T-helper 1 cell treated with Interleukin-12 subunit alpha and Interleukin-12 subunit beta and Interleukin-4 antibody, amounts not matched to agents 30 ng/mL and 1 ng/mL, for 36 hours (primary cell): ENCODE measurements at places on chromosomes 13 and 19. TPM values are rescaled to one million over a fixed set of nuclear protein-coding genes. Genes with fewer than 3 reads are reported as not detected.

Gene C19orf81
- not detected in 2 replicates for total RNA-seq

Gene MUC16
- not detected in 2 replicates for total RNA-seq

Gene FFAR3
- total RNA-seq = 0.17 and 0.25 TPM in 2 replicates

Gene EFNA2
- total RNA-seq = not detected in 2 replicates

Gene RNF225
- total RNA-seq = 0.29 TPM in 1 of 2 replicates, not detected in the other

Gene PLK5
- total RNA-seq = not detected in 2 replicates

Gene CYP2A6
- total RNA-seq = not detected in 2 replicates

Gene OBI1
- 17.6 and 17.8 TPM in 2 replicates for total RNA-seq

Gene ERFL
- 1.9 and 2.1 TPM in 2 replicates for total RNA-seq

Gene CCDC194
- total RNA-seq = 4.1 and 4.5 TPM in 2 replicates

Gene ZNF726
- 8.9 and 10.1 TPM in 2 replicates for total RNA-seq

Gene CEACAM16
- not detected in 2 replicates for total RNA-seq

Gene URAD
- total RNA-seq = not detected in 2 replicates

Gene ACER1
- 0.76 and 0.81 TPM in 2 replicates for total RNA-seq

Gene ZNF57
- total RNA-seq = 1.8 TPM in 2 replicates

Gene CASP14
- not detected in 2 replicates for total RNA-seq

Gene TTYH1
- total RNA-seq = 2.2 and 2.4 TPM in 2 replicates

Gene PRODH2
- total RNA-seq = not detected in 2 replicates

Gene IL12RB1
- total RNA-seq = 128 and 131 TPM in 2 replicates

Gene ZNF573
- 6.3 and 9.2 TPM in 2 replicates for total RNA-seq

Gene CFAP97D2
- 0.42 TPM in 1 of 2 replicates, not detected in the other for total RNA-seq

Gene CLDND2
- 6.0 and 6.6 TPM in 2 replicates for total RNA-seq

Gene OSCAR
- total RNA-seq = 0.22 TPM in 1 of 2 replicates, not detected in the other

Gene IZUMO2
- not detected in 2 replicates for total RNA-seq

Gene IGSF23
- not detected in 2 replicates for total RNA-seq

Gene RNU6-9
- total RNA-seq = not detected in 2 replicates

Gene ZNF443
- 3.9 and 4.1 TPM in 2 replicates for total RNA-seq

Gene SULT2A1
- not detected in 2 replicates for total RNA-seq

Gene SMAD9
- total RNA-seq = 0.02 TPM in 1 of 2 replicates, not detected in the other

Gene MTIF3
- 47.6 and 52.6 TPM in 2 replicates for total RNA-seq

Gene ZNF582
- total RNA-seq = 1.3 and 2.3 TPM in 2 replicates

Gene GIPC3
- total RNA-seq = 0.95 and 0.98 TPM in 2 replicates

Gene APLP1
- total RNA-seq = 1.7 and 3.6 TPM in 2 replicates

Gene CPB2
- total RNA-seq = not detected in 2 replicates

Gene REEP6
- 1.0 and 1.7 TPM in 2 replicates for total RNA-seq

Gene CATSPERD
- not detected in 2 replicates for total RNA-seq

Gene CYP2F1
- not detected in 2 replicates for total RNA-seq

Gene RFPL4A
- total RNA-seq = not detected in 2 replicates

Gene CPAMD8
- 0.22 and 0.44 TPM in 2 replicates for total RNA-seq

Gene ADGRE3
- not detected in 2 replicates for total RNA-seq

Gene ZGLP1
- total RNA-seq = 2.1 and 3.1 TPM in 2 replicates

Gene MOB3A
- 244 and 254 TPM in 2 replicates for total RNA-seq

Gene UBE2L5
- 0.22 TPM in 1 of 2 replicates, not detected in the other for total RNA-seq

Gene MRPL54
- 93.9 and 94.5 TPM in 2 replicates for total RNA-seq

Gene LILRA2
- 0.15 TPM in 1 of 2 replicates, not detected in the other for total RNA-seq

Gene CYP4F22
- 0.41 and 0.49 TPM in 2 replicates for total RNA-seq

Gene TEAD2
- total RNA-seq = not detected in 2 replicates

Gene ANGPTL8
- total RNA-seq = not detected in 2 replicates

Gene CTXN1
- total RNA-seq = not detected in 2 replicates

Gene UGGT2
- total RNA-seq = 0.37 TPM in 1 of 2 replicates, not detected in the other

Gene CD70
- 73.7 and 75.9 TPM in 2 replicates for total RNA-seq

Gene LGALS14
- 0.27 and 0.37 TPM in 2 replicates for total RNA-seq

Gene OR7A5
- total RNA-seq = not detected in 2 replicates

Gene FAM83E
- 2.8 and 3.1 TPM in 2 replicates for total RNA-seq
